Common myeloid progenitor, CD34-positive (primary cell): ENCODE measurements at places on chromosomes 6 and 20.

DNA sequence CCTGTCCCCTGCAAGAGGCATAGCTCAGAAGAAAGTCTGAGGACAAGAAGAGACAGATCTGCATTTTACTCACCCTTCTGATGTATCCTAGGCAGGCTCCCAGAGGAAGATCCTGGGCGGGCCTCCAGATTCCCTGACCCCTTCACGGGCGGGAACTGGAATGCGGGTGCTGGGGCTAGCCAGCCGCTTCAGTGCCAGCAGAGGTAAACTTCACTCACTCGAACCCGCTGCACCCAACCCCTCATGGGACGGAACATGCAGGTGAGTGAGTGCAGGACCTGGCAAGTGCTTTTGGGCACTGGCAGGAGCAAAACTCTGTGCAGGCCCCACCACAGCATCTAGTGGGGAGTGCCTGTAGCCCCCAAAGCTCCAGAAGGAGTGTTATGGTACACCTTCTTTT is 171.8 kb downstream of the MMS22L start:
- no peaks in the 10 kb centered on the region for H3K27me3 ChIP-seq
- DNase-seq: no peak
- no peak overlapping the region for H3K4me3 ChIP-seq
- H3K36me3 ChIP-seq: no peaks in the 10 kb centered on the region
- H3K4me1 ChIP-seq: no peaks in the 10 kb centered on the region
- no peak overlapping the region for H3K27ac ChIP-seq

- H3K4me1 ChIP-seq: peaks cover 17% of the 10 kb centered on the region
- H3K4me3 ChIP-seq: no peak overlapping the region
- H3K27me3 ChIP-seq: no peaks in the 10 kb centered on the region
- no peak for DNase-seq
Measured at GRCh38 chr6:53290537-53291510, 57.9 kb downstream of the ELOVL5 start.

- H3K4me3 ChIP-seq: peak overlapping the region; percentile 53
- H3K27me3 ChIP-seq: peaks cover 11% of the 10 kb centered on the region
- no peaks in the 10 kb centered on the region for H3K36me3 ChIP-seq
- peak overlapping the region; percentile 80 for H3K27ac ChIP-seq
- peaks cover 25% of the 10 kb centered on the region for H3K4me1 ChIP-seq
Measured at GRCh38 chr6:166627875-166628801, 1.1 kb upstream of the RPS6KA2 start.

GRCh38 chr6:41625442-41625841 is 12.8 kb upstream of the MDFI start:
- H3K27ac ChIP-seq: no peak overlapping the region
- DNase-seq: no peak
- no peak overlapping the region for H3K4me3 ChIP-seq
- H3K27me3 ChIP-seq: no peaks in the 10 kb centered on the region

GRCh38 chr6:2952557-2953095 is 18.7 kb downstream of the SERPINB6 start:
- H3K36me3 ChIP-seq: peaks cover 65% of the 10 kb centered on the region
- H3K4me1 ChIP-seq: peaks cover 20% of the 10 kb centered on the region
- no peak overlapping the region for H3K4me3 ChIP-seq
- peak; percentile 81 for DNase-seq
- H3K27me3 ChIP-seq: no peaks in the 10 kb centered on the region

- no peak overlapping the region for H3K27ac ChIP-seq
- H3K4me3 ChIP-seq: no peak overlapping the region
- DNase-seq: no peak
Measured at GRCh38 chr20:44830995-44831394, 20.6 kb upstream of the RIMS4 start.

DNA sequence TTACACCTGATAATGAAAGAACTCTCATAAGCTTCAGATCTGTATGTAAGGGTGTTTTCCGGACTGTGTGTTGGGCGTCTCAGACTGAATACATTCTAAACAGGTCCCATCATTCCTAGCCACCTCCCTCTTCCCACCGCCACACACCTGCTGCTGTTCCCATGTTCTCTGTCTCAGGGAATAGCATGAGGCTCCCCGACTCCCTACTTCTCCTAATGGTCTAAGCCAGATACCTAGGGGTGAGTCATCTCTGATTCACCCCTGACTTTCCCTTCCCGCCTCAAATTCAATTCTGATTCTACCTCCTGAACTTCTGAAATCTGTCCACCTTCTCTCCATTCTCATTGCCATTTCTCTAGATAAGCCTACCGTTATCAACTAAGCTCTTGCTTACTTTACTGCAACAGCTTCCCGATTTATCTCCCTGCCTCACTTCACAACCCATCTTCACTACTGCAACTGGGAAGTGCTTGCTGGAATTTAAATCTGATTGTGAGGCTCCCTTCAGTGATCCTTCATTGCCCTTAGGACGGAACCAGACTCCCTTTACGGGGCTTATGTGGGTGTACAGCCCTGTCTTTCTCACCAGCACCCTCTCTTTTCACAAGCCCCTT is 1.6 kb downstream of the TMEM14A start:
- H3K36me3 ChIP-seq: no peaks in the 10 kb centered on the region
- H3K4me3 ChIP-seq: no peak overlapping the region
- H3K4me1 ChIP-seq: peaks cover 8% of the 10 kb centered on the region

GRCh38 chr6:108851756-108852155 is 3.5 kb downstream of the ARMC2 start:
- H3K4me1 ChIP-seq: peaks cover 10% of the 10 kb centered on the region
- DNase-seq: no peak
- no peak overlapping the region for H3K4me3 ChIP-seq
- H3K36me3 ChIP-seq: peaks cover 13% of the 10 kb centered on the region
- no peaks in the 10 kb centered on the region for H3K27me3 ChIP-seq
- no peak overlapping the region for H3K27ac ChIP-seq

DNA sequence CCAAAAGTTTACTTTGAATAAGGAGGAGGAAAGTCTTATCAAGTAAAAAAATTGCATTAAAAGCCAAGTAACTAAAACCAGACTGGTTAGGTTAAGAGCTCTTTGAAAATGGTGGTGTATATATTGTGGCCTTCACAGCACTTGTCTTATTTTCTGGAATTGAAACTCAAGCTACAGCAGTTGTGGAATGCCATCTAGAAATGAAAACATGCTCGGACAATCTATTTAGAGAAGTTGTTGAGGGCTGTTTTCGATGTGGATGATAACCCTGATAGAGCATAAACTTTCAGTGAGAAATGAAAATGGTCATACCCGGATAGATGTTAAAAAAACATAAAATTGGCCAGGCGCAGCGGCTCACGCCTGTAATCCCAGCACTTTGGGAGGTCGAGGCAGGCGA is 47.0 kb downstream of the ARID1B start:
- H3K36me3 ChIP-seq: peaks cover 9% of the 10 kb centered on the region
- no peak for DNase-seq
- peaks cover 45% of the 10 kb centered on the region for H3K4me1 ChIP-seq
- H3K27ac ChIP-seq: no peak overlapping the region
- H3K27me3 ChIP-seq: no peaks in the 10 kb centered on the region
- H3K4me3 ChIP-seq: no peak overlapping the region

- H3K4me1 ChIP-seq: no peaks in the 10 kb centered on the region
- no peak overlapping the region for H3K4me3 ChIP-seq
- no peak overlapping the region for H3K27ac ChIP-seq
- no peaks in the 10 kb centered on the region for H3K36me3 ChIP-seq
- H3K27me3 ChIP-seq: peaks cover 3% of the 10 kb centered on the region
Measured at GRCh38 chr6:80094017-80094416, 12.5 kb upstream of the BCKDHB start.

GRCh38 chr6:41043151-41043550 is 884 bp downstream of the TSPO2 start:
- no peaks in the 10 kb centered on the region for H3K36me3 ChIP-seq
- H3K4me1 ChIP-seq: no peaks in the 10 kb centered on the region
- H3K4me3 ChIP-seq: no peak overlapping the region

GRCh38 chr20:20649945-20650344 is 62.5 kb downstream of the RALGAPA2 start:
- no peak for DNase-seq
- no peaks in the 10 kb centered on the region for H3K4me1 ChIP-seq
- no peak overlapping the region for H3K27ac ChIP-seq
- H3K27me3 ChIP-seq: no peaks in the 10 kb centered on the region
- peaks cover 9% of the 10 kb centered on the region for H3K36me3 ChIP-seq

DNA sequence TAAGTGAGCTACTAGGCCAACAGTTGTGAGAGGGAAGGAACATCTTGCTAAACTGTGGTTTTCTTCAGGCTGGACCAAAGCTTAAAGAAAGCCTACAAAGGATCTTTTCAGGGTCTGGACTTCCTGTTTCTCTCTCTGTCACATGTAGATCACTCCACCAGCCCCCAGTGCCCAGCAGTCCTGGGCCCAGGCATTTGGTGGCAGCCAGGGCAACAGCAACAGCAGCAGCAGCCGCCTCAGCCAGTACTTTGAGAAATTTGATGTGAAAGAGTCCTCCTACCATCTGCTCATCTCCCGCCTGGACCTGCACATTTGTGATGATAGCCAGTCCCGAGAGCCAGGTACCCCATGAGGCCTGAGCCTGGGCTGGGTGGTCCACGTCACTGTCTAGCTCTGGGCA is 44.1 kb downstream of the BLTP3A start:
- H3K27ac ChIP-seq: no peak overlapping the region
- H3K4me3 ChIP-seq: no peak overlapping the region
- peaks cover 4% of the 10 kb centered on the region for H3K4me1 ChIP-seq
- no peaks in the 10 kb centered on the region for H3K36me3 ChIP-seq
- DNase-seq: no peak

DNA sequence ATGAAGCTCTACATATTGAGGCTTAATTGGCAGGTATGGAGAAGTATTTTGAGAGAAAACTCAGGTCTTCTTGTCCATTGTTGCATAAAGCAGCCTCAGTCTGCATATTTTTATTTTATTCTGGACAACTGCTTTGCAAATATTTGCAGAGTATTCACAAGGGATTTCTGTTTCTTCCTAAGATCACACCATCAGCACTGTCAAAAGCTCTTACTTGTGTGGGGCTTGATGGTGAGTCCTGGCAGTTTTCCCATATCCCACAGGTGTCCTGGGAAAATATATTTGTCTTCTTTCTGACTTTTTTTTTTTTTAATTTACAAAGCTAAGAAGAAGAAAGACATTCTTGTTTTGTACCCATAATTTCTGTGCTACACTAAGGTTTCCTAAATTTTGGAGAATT is 16.9 kb upstream of the MLIP start:
- no peaks in the 10 kb centered on the region for H3K36me3 ChIP-seq
- H3K4me1 ChIP-seq: no peaks in the 10 kb centered on the region
- no peak overlapping the region for H3K4me3 ChIP-seq
- no peaks in the 10 kb centered on the region for H3K27me3 ChIP-seq
- no peak overlapping the region for H3K27ac ChIP-seq

DNA sequence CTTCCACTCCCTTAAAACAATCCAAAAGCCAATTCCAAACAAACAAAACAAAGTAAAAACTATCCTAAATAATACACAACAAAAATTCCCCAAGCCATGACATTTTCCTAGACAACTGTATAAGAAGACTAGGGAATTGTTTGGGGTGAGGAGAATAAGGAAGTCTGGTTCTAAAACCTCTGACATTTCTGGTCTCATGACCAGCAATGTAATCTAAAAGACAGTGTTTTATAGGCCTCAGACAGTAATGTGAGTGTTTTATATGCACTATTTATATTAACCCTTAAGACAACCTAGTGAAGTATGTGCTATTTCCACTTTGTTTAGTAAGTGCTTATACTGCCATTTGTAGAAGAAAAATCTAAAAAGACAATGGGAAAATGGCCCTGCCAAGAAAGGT is 13.0 kb upstream of the RCAN2 start:
- no peak overlapping the region for H3K27ac ChIP-seq
- H3K4me3 ChIP-seq: no peak overlapping the region
- no peaks in the 10 kb centered on the region for H3K4me1 ChIP-seq
- H3K27me3 ChIP-seq: no peaks in the 10 kb centered on the region
- no peak for DNase-seq

DNA sequence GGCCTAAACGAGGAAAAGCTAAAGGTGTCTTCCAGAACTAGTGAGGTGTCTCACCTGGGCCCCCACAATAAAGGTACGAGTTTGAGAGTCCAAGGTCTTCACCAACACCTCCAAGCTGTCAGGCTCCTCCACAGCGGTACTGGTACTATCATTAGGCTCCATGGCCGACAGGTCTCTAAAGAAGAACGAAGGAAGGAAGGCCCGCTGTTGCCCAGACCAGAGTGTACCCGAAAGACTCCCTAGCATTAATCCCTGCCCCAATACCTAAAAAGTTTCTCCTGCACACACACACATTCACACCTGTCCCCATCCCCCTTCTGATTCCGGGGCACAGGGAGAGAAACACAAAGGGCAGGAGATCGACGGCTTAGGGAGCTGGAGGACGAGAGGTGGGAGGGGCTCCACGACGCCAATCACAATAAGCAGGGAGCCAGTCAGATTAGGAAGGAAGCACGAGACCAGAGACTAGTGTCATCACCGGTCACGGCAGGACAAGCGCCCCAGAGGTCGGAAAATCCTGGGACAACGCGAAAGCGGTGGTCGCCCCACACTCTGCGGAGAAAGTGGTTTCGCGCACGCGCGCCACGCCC is 764 bp downstream of the BAG6 start:
- DNase-seq: no peak
- H3K4me3 ChIP-seq: peak overlapping the region; percentile 66
- peaks cover 43% of the 10 kb centered on the region for H3K36me3 ChIP-seq
- H3K4me1 ChIP-seq: peaks cover 24% of the 10 kb centered on the region
- H3K27ac ChIP-seq: peak overlapping the region; percentile 98

GRCh38 chr6:141413196-141413595 is 719.5 kb upstream of the GJE1 start:
- no peaks in the 10 kb centered on the region for H3K36me3 ChIP-seq
- H3K27ac ChIP-seq: no peak overlapping the region
- no peak for DNase-seq
- no peaks in the 10 kb centered on the region for H3K4me1 ChIP-seq
- no peaks in the 10 kb centered on the region for H3K27me3 ChIP-seq

DNA sequence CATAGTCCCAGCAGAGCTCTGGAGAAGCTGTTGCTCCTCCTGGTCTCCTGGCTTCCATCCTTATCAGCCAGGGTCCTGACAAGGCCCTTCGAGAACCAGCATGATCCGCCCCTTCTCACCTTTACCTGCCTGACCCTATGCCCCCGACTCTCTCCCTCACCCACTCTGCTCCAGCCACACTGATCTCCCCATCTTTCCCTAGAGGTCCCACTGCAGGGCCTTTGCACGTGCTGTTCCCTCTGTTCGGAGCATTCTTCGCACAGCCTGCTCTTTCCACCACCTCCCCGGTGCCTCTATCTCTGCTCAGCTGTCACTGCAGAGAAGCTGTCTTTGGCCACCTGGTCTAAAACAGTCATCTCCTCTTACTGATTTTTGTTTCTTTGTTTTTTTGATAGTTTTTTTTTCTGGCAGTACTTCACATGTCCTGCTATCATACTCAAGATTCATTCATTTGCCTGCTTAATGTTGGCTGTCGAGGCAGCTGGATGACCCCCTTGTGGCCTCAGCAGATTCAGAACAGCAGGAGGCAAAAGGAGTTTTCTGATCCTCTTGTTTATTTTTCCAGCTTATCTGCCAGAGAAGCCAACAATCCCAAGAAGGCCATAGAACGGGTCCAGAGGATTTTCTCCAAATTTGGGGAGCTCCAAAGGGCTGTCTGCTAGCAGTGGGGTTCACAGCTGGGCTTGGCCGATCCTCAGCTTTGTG is 1.6 kb upstream of the PTGIS start:
- H3K36me3 ChIP-seq: no peaks in the 10 kb centered on the region
- no peak for DNase-seq
- no peak overlapping the region for H3K4me3 ChIP-seq
- H3K27me3 ChIP-seq: peaks cover 52% of the 10 kb centered on the region
- H3K4me1 ChIP-seq: no peaks in the 10 kb centered on the region
- H3K27ac ChIP-seq: no peak overlapping the region

GRCh38 chr20:21004386-21005076 is 101.6 kb downstream of the LINC00237 start:
- no peak for DNase-seq
- no peak overlapping the region for H3K27ac ChIP-seq
- H3K4me1 ChIP-seq: no peaks in the 10 kb centered on the region
- peaks cover 12% of the 10 kb centered on the region for H3K27me3 ChIP-seq
- no peaks in the 10 kb centered on the region for H3K36me3 ChIP-seq
- no peak overlapping the region for H3K4me3 ChIP-seq

GRCh38 chr20:59402681-59403080 is 102.3 kb downstream of the EDN3 start:
- no peaks in the 10 kb centered on the region for H3K36me3 ChIP-seq
- H3K4me3 ChIP-seq: no peak overlapping the region
- no peak overlapping the region for H3K27ac ChIP-seq
